ENCODE measurements at places on chromosomes 3 and 15.

- DNase-seq: no peak
These were observed 334.6 kb upstream of the ATP10A start for GRCh38 chr15:26197719-26198118.

- DNase-seq: peak; percentile 96
These were observed 40.1 kb upstream of the SEMA4B start for GRCh38 chr15:90160781-90161727.

DNA sequence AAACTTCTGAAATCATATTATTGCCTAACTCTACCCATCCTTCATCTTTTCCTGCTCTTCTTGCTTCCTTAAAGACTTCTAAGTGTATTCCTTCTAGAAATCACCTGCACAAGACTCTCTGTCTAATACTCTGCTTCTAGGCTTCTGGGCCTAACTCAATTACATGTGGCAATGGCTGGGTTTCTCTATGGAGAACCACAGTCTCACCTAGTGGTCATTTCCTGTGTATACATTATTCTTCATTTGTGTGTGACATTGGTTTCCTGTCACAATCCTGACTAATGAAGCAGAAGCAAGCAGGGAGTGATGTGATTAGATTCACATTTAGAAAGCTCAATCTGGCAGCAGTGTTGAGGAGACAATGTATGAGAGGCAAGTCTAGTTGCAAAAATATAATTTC is 16.9 kb upstream of the CLDN1 start:
- DNase-seq: no peak

GRCh38 chr3:122661633-122662032 is 19.0 kb upstream of the PARP14 start:
- DNase-seq: no peak

DNA sequence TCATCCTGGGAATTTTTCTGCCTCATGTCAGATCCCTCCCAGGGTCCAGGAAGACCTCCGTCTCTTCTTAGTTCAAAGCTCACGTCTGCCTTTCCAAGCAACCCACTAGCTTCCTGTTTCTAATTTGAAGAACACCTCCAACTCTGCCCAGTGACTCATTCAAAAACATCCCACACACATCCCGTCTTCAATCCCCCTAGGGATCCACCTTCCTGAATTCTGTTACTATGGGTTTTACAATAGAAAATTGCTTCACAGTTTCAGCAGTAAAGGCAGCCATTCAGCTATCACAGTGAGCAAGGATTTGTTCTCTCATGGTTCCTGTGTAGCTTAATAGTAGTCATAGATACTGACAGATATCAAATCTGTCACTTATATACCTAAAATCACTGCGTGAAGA is 308.3 kb upstream of the CCDC54 start:
- DNase-seq: no peak

- DNase-seq: no peak
These were observed 346.2 kb downstream of the IGSF11 start for GRCh38 chr3:118688396-118688884.

- no peak for DNase-seq
These were observed 29.4 kb upstream of the AP4E1 start for GRCh38 chr15:50879016-50879617.

- DNase-seq: no peak
These were observed 10.6 kb downstream of the DNAJB8 start for GRCh38 chr3:128455786-128456748.

DNA sequence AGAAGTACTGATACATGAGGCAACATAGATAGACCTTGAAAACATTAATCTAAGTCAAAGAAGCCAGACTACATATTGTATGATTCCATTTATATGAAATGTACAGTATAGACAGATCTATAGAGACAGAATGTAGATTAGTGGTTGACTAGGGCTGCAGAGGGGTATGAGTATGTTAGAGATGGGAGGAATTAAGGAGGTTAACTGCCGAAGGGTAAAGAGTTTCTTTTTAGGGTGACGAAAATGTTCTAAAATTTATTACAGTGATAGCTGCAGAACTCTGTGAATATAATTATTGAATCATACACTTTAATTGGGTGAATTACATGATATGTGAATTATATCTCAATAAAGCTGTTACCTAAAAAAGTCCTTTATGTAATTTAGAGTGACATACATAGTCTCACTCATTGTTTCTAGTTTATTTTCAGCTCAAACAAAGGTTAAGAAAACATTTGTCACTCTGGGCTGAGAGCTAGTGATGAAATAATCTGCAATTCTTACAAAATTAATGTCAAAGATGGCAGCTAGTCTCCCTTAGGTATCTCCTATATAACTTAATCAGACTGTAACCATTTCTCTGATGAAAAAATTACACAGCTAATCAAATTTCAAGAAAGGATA is 61.4 kb downstream of the DENND4A start:
- no peak for DNase-seq
